ENCODE measurements at places on chromosomes 4 and X. TPM values are rescaled to one million over a fixed set of nuclear protein-coding genes. Genes with fewer than 3 reads are reported as not detected.

PI4K2B gene
- total RNA-seq = 8.1 TPM

TMEM47 gene
- total RNA-seq = 0.82 TPM

SERPINA7 gene
- not detected for total RNA-seq

PABPC5 gene
- not detected for total RNA-seq

CD40LG gene
- not detected for total RNA-seq

MAGEC1 gene
- total RNA-seq = 0.02 TPM

FAM9C gene
- not detected for total RNA-seq

SYTL5 gene
- total RNA-seq = 0.28 TPM

MAGEB17 gene
- total RNA-seq = not detected

TMPRSS11F gene
- total RNA-seq = not detected

FMR1NB gene
- not detected for total RNA-seq

OPRPN gene
- total RNA-seq = not detected

FAM47A gene
- not detected for total RNA-seq

RAB41 gene
- not detected for total RNA-seq

KDR gene
- not detected for total RNA-seq

KIT gene
- total RNA-seq = not detected

SMIM10L2A gene
- total RNA-seq = 0.19 TPM

KLHL4 gene
- total RNA-seq = 3.5 TPM

STS gene
- total RNA-seq = 2.3 TPM

SAGE1 gene
- total RNA-seq = 0.03 TPM

RHOXF1 gene
- total RNA-seq = not detected

NDUFB11 gene
- total RNA-seq = 194 TPM

ZDHHC9 gene
- 41.3 TPM for total RNA-seq

COPS4 gene
- total RNA-seq = 26.5 TPM

REST gene
- total RNA-seq = 8.7 TPM

CT45A1 gene
- not detected for total RNA-seq

CCDC149 gene
- total RNA-seq = 1.4 TPM

AFM gene
- total RNA-seq = not detected

Measured in A549 treated with RU486 at 1 μM for 4 hours (cell line).